NCI-H510A (cell line): ENCODE measurements at places on chromosomes 5 and 9.
A peak's percentile ranks its signal among the peaks of the same experiment; 100 is the strongest.

DNA sequence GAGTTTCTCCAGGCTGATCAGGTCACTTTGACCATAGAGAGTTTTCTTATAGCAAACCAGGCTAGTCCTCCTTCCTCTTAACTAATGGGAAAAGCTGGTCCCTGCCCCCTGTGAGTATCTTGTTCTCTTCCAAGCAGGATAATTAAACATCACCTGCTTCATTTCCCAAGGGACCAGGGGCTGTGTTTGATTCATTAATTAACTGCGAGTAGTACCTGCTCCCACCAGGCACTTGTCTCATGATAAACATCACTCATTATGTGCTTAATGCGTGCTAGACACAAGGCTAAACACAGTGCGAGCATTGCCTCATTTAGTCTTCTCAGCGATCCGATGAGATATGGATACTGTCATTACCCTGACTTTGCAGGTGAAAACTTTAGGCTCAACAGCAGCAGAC is 1.7 kb upstream of the FAM163B start:
- no peak for DNase-seq

- DNase-seq: no peak
Measured at GRCh38 chr5:147756566-147756965, 26.0 kb downstream of the JAKMIP2 start.

DNA sequence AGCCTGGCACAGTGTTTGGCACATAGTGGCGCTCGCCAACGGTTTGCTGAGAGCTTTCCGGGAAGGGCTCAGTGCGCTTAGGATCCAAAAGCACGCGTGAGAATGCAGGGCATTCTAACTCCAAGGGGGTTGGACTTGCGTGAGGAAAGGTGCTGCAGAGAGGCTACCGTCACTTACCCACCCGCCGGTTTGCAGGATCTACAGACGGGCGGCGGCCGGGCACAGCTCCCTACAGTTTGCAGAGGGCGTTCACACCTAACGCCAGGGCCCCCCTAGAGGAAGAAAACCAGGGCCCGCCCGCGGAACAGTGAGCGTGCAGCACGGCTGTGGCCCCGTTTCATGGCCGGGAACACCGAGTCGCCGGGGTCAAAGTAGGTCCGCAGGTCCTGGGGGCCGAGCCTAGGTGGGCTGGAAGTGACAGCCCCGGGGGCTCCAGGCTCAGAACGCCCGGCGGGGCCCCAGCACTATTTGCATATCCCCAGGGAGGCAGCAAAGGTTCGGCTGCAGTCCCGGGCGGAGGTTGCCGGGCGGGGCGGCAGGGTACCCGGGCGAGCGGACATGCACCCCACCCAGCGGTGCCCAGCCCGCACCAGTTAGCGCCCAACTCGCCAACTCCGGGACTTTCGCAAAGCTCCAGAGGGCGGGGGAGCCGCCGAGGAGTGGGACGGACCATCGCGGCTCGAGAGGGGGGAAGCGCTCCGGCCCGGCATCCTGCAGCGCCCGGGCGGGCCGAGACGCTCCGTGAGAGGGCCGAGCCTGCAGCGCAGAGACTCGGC is 526 bp upstream of the GALNT10 start:
- peak; percentile 43 for DNase-seq

DNA sequence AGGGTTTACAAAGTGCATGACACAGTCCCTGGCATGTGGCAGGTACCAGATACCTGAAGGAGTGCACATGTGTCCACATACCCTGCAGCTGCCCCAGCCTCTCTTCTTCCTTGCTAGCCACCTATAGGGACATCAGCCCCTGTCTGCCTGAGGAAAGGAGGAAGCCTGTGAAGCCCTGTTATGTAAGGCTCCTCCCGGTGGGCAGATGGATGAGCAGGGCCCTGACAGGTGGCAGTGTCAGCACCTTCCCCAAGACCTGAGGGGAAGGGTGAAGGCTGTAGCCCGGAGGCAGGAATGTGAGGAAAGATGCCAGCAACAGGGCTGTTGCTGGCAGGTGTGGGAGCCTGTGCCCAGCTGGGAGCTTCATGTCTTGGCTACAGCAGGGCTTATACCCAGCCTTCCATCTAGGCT is 21.7 kb downstream of the TCF7 start:
- no peak for DNase-seq

GRCh38 chr9:83011611-83012010 is 51.3 kb downstream of the RASEF start:
- no peak for DNase-seq
